Vagina (tissue), 2 donors: ENCODE measurements at places on chromosomes 6 and 20. TPM values are rescaled to one million over a fixed set of nuclear protein-coding genes. Genes with fewer than 3 reads are reported as not detected.

DNA sequence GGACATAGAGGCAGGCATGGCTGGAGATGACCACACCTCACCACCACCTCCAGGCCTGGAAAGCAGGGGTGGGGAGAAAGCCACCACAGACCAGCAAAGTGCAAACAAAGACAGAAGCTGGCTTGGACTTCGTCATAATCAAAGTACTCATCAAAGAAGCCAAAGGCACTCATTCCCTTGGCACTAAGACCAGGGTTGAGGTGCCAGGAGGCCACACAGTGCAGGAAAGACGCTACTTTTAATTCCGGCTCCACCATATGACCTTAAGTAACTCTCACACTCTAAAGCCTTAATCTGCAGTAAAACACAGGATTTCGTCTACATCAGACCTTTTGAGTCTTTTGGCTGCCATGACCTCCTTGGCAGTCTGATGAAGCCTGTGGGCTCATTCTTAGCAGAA, 123.1 kb downstream of the HIVEP2 start:
- no peak for DNase-seq

- no peak for DNase-seq
Observed at GRCh38 chr20:19937651-19938420, 79.3 kb upstream of the NAA20 start.

DNA sequence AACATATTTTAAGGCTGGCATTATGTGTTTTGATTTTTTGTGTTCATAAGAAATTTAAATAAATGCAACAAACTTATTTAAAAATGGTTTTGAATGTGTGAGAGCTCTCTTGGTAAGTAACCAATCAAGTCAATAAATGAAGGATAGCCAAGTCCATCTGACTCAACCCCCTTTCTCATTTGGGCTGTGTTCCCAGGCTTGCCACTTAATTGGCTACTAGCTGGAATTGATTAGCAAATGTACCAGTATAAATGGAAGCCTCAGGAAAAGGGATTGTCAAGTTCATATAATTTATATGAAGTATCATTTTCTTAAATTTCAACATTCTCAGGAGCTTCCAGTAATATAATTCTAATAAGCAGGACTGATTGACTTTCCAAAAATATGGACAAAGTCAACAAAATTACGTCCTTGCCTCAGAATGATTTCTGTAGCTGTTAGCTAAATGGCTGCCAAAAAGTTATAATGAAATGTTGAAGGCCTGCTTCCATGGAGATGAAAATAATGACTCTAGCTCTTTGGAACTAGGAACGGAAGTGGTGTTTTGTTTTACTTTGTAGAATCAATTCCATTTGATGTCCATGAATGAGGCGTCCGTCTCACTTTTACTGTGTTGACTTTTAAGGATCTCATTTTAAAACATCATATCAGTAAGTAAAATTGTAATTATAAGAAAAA, 614.9 kb downstream of the CDH26 start:
- no peak for DNase-seq

The PPP1R10 gene
- 52.5 TPM for total RNA-seq

DNA sequence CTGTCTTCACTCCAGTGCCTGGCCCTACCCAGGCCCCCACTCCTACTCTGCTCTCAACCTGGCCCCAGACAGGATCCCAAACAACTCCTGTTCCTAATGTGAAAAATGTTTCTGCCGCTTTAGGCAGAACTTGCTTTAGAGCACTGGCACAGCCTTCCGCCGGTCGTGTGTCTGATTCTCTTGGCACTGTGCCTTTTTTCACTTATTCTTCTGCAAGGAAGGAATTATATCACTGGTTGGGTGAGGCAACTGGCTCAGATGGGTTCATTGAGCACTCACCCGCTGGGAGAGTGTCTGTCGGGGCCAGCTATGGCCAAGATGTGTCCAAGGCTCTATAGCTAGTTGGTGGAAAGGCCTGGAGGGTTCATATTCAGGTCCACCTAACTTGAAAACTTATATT, 33.6 kb upstream of the HLA-A start:
- no peak for DNase-seq

DNA sequence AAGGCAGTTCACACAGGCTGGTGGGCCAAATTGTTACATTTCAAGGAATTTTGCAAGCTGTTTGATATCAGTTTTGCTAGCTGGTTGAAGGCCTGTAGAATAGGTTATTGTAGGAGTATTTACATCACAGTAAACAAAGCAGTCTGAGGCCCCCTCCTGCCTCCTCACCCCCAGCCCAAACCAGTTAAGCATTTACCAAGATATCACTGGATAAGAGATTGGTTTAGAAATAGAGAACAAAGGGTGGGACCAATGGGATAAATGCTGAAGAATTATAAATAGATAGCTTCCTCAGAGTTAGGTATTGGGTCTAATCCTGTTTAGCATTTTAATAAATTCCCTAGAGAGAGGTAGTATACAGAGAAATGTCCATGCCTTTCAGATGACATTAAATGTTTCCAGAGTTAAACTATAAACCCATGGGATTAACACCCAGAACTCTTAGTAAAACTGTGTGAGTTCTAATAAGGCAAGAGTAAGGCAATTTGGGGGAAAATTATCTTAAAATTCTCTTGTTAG, 2.3 kb upstream of the PHACTR2 start:
- no peak for DNase-seq

DNA sequence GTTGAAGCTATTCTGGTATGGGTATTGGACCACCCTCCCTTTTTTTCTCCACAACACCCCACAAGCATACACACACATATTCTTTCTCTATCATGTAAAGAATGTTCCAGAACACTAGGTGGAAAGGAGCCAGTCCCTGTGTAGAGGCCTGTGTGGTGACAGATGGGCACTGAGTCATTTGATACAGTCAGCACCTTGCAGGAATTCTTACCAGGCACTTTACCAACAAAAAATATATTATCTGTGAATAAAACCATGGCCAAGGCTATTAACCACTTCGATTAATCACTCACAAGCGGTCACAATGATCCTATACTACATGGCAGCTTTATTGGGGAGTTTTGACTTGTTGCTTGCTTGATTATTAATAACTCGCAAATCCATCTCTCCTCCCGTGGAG, 149.5 kb downstream of the BFSP1 start:
- DNase-seq, result no peak

GRCh38 chr6:169851641-169852503, 100.5 kb downstream of the ERMARD start:
- peak; percentile 79 for DNase-seq

The SPATA2 gene
- 4.7 TPM for total RNA-seq

- DNase-seq, result no peak
Observed at GRCh38 chr6:14981960-14982359, 263.9 kb upstream of the JARID2 start.

DNA sequence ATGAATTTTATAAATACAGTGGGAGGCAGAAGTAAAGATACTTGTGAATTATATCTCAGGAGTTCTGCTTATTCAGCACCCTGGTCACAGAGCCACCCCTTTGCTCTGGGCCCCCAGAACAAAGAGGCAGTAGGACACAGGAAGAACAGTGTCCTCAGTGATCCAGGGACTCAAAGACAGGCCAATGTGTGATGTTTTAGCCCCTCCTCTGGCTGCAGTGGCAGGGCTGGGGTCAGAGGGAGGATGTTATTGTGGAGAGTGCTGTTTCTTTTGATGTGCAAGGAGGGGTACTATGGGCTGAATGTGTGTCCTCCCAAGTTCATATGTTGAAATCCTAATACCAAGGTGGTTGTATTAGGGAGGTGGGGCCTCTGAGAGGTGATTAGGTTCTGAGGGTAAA, 74.1 kb upstream of the MAP3K7 start:
- DNase-seq, result no peak

The LY6G6F gene
- not detected for total RNA-seq

The UBD gene
- total RNA-seq, result not detected

DNA sequence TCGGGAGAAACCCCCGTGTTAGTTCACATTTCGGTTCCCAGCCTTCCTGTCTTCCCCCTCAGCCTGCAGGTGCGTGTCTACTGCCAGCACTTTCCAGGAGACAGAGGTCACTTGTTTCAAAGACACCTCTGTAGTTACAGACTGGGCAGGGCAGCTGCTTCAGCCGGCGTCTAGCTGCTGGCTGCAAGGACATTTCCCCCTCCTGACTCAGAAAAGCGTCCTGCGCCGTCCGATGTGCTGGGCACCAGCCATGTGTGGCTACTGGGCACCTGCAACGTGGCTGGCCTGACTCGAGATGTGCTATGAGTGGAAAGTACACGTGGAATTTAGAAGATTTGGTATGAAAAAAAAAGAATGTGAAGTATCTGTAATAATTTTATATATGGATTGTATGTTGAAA, 37.6 kb downstream of the RRBP1 start:
- no peak for DNase-seq

DNA sequence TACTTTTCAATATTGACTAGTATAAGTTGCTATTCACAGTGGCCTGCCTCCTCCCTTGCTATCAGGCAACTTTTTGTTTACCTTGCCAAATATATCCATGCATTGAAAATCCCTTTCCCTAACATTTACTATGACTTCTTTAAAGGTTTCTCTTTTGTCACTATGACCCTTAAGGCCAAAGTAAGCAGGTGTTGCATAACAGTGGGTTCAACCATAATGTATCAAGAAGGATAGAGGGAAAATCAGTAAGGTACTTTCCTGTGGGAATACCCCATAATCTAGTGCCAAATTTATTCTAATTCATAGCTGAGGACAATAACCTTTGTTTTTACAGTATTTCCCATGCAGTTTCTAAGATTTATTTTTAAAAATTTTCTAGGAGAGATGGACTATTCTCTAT, 527.6 kb downstream of the CDKAL1 start:
- no peak for DNase-seq

The LY6G6D gene
- not detected for total RNA-seq

GRCh38 chr6:25318589-25318988, 39.4 kb downstream of the CARMIL1 start:
- no peak for DNase-seq

DNA sequence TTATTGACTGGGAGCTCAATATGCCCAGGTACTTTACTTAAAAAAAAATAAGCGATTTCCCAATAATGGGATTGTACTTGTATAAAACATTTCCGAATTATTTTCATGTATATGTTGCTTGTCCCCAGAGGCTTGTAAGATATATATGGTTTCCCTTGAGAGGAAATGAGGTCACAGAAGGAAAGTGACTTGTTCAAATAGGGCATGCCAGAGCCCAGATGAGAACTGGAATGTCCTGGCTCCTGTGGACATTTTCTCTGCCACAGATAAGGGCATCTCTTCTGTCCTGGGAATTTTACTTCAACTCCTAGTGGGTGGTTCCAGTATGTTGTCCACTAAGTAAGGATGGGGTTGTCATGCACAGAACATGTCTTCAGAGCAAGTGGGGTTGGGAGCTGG, 63.0 kb downstream of the LYRM2 start:
- no peak for DNase-seq

- no peak for DNase-seq
Observed at GRCh38 chr6:125818772-125819260, 28.1 kb downstream of the NCOA7 start.

DNA sequence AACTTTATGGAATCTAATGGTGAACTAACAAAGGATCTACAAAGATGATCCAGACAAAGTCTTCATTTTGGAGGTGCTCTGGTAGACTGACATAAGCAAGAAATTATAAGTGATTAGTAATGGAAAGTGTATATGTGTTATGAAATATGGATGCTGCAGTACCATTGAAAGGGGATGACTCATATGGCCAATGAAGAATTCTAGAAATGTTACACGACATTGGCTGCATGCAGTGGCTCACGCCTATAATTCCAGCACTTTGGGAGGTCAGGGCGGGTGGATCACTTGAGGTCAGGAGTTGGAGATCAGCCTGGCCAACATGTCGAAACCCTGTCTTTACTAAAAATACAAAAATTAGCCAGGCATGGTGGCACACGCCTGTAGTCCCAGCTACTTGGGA, 23.5 kb downstream of the CFAP206 start:
- DNase-seq, result no peak

- no peak for DNase-seq
Observed at GRCh38 chr6:95017922-95018321, 559.4 kb upstream of the MANEA start.

- no peak for DNase-seq
Observed at GRCh38 chr6:124963416-124963785, 1.2 kb downstream of the RNF217 start.

- no peak for DNase-seq
Observed at GRCh38 chr6:108616973-108617372, 56.3 kb downstream of the FOXO3 start.

GRCh38 chr6:165181951-165182414, 127.4 kb downstream of the C6orf118 start:
- no peak for DNase-seq

DNA sequence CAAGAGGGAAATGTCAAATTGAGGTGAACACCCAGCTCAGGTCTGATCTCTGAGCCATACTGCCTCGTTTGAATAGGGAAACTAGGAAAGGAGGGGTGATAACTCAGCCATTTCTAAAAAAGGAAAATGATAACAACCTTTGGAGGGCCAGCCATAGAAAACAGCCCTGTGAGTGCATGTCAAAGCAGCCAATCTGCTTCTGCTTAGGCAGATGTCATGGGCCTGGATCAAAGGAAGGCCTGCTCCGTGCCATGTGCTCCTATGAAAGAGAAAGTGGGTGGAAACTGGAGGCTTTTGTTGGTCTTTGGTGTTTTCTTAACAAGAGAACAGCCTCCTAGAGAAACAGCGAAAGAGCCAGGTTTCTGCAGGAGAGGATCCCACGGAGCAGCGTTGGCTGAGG, 428.0 kb downstream of the DHX35 start:
- DNase-seq, result no peak

The ADAM33 gene
- total RNA-seq, result 119 TPM

The SOX12 gene
- total RNA-seq, result 4.4 TPM

GRCh38 chr6:136483906-136484305, 66.3 kb downstream of the MAP7 start:
- DNase-seq, result no peak

The KHDC1 gene
- total RNA-seq, result 0.98 TPM

GRCh38 chr6:18567380-18567779, 180.2 kb downstream of the RNF144B start:
- no peak for DNase-seq

The CLIC5 gene
- total RNA-seq, result 3.4 TPM

DNA sequence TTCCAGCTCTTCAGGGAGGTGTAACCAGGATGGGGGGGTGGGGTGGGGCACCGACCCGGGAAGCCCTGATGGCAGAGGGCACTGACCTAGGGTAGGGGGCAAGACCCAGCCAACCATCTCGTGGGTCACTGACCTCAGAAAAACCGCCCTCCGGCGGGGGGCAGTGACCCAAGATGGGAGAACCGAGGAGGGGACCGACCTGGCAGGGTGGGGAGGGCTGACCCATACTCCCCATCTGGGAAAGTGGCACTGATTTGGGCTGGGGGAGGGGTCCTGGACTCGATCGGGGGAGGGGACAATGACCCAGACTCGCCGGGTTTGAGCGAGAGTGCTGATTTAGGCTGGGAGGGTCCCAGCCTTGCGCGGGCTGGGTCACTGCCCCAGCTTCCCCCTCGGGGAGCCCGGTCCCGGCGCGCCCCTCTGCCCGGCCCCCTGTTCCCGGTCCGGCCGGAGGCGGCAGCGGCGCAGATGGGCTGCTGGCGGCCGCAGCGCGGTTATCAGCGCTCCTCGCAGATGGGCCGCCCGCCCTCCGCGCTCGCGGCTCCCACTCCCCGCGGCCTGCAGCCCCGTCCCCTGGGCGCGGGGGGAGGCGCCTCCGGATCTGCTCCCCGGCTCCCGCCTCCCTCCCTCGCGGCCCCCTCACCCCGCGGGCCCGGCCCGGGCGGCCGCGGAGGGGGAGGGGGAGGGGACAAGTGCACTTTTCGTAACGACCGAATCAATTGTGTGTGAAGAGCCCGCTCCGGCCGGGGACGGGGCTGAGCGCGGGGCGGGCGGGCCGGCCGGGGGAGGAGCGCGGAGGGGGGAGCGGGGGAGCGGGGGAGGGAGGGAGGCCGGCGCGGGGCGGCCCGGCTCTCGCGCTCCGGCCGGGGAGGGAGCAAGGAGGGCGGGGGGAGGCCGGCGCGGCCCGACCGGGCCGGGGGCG, 2.2 kb downstream of the NOL4L start:
- no peak for DNase-seq
